Mucosa of gallbladder (tissue), 1 donor: ENCODE measurements at places on chromosomes 5 and 9. TPM values are rescaled to one million over a fixed set of nuclear protein-coding genes. Genes with fewer than 3 reads are reported as not detected.

The CATSPER3 gene
- total RNA-seq, result 1.0 TPM

The GRIA1 gene
- total RNA-seq, result not detected

The FGF10 gene
- 3.5 TPM for total RNA-seq

The ZDHHC12 gene
- 66.2 TPM for total RNA-seq

The BAAT gene
- 117 TPM for total RNA-seq

The GALNT12 gene
- total RNA-seq, result 28.6 TPM

The CCNO gene
- total RNA-seq, result 14.4 TPM

The ADRA1B gene
- 0.32 TPM for total RNA-seq

The LIFR gene
- 58.0 TPM for total RNA-seq

The ALDOB gene
- 265 TPM for total RNA-seq

The OTP gene
- total RNA-seq, result not detected

The APC gene
- 39.1 TPM for total RNA-seq

The PRPF4 gene
- total RNA-seq, result 20.1 TPM

- DNase-seq, result no peak
Measured at GRCh38 chr5:127802477-127802865, 99.3 kb downstream of the CCDC192 start.

- no peak for DNase-seq
Measured at GRCh38 chr9:107960916-107961315, 471.3 kb upstream of the KLF4 start.

DNA sequence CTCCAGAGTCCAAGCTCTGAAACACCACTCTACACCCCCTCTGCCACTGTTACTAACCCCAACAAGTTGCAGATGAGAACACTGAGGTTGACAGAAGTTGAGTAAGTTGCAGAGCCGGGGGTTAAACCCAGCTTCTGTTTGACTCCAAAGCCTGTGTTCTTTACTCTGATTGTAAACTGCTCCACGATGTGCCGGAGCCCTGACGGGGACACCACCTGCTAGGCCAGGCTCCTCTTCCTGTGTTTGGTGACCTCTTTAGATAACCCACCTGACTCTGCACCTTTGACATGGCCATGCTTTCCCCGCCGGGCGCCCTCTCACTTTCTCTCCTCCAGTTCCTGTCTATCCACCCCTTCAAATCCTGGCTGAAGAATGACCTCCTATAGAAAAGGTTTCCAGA is 96.7 kb downstream of the PAX5 start:
- no peak for DNase-seq

- DNase-seq, result no peak
Measured at GRCh38 chr9:115194216-115194615, 76.3 kb upstream of the TNC start.

DNA sequence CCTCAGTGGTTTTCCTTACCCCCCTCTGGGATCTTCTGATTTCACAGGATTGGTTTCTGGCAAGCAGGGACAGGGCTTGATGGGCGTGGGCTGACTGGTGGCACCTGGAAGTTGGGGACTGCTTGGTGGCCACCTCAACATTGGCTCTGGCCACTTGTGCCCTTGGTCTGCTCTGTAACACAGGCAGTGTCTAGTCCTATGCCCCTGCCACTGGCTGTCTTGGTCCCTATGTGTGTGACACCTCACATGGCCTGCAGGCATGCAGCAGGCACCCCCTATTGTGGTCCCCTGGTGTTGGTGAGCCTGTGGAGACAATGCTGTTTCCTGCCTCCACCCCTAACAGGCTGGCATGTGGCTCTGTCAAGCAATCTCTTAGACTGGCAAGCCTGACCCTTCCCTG is 71.3 kb downstream of the GDA start:
- DNase-seq, result no peak

- peak; percentile 79 for DNase-seq
Measured at GRCh38 chr9:75239176-75239575, 150.9 kb downstream of the OSTF1 start.

GRCh38 chr9:70988551-70988950 is 132.9 kb downstream of the TRPM3 start:
- no peak for DNase-seq

GRCh38 chr9:126062158-126062886 is 264.3 kb upstream of the MVB12B start:
- no peak for DNase-seq

DNA sequence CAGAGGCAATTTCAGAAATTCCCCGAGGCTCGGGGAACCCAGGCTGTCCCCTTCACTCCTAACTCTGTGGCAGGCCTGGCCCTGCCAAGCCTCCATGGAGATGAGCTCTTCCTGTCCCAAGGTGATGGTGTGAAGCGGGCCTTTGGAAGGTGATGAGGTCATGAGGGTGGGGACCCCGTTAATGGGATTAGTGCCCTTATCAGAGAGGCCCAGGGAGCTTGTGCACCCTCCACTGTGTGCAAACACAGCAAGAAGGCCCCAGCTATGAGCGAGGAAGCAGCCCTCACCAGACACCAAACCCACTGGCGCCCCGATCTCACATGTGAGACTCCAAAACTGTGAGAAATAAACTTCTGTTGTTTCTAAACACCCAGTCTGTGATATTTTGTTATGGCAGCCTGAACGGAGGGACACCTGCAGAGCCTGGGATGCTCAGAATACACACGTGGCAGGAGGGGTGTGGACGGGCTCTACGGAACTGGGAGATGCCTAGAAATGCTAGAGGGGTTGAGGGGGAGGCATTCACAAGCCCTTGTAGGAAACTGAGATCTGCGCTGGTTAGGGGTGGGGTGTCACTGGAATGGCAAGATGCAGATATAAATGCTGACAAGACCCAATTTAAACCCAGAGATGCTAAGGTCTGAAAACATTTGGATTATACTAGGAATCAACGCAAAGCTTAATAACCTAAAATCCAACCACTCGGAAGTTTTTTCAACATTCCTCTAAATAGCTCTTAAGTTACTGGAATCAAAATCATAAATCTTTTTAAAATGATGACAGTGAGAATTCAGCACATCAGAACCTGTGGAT is 46.9 kb downstream of the ADAMTS2 start:
- no peak for DNase-seq

GRCh38 chr9:110104261-110104809 is 103.6 kb downstream of the C9orf152 start:
- DNase-seq, result no peak

- DNase-seq, result peak; percentile 29
Measured at GRCh38 chr5:156815988-156816599, 34.0 kb upstream of the PPP1R2B start.

- no peak for DNase-seq
Measured at GRCh38 chr9:37290940-37291485, 131.5 kb upstream of the GRHPR start.

- no peak for DNase-seq
Measured at GRCh38 chr9:132881826-132882225, 3.1 kb downstream of the SPACA9 start.

- DNase-seq, result no peak
Measured at GRCh38 chr5:179323026-179323870, 22.0 kb downstream of the ADAMTS2 start.
